ENCODE measurements at places on chromosomes 2 and 18.

- peak; percentile 10 for DNase-seq
These were observed 223.7 kb downstream of the SOX11 start for GRCh38 chr2:5915881-5916310.

DNA sequence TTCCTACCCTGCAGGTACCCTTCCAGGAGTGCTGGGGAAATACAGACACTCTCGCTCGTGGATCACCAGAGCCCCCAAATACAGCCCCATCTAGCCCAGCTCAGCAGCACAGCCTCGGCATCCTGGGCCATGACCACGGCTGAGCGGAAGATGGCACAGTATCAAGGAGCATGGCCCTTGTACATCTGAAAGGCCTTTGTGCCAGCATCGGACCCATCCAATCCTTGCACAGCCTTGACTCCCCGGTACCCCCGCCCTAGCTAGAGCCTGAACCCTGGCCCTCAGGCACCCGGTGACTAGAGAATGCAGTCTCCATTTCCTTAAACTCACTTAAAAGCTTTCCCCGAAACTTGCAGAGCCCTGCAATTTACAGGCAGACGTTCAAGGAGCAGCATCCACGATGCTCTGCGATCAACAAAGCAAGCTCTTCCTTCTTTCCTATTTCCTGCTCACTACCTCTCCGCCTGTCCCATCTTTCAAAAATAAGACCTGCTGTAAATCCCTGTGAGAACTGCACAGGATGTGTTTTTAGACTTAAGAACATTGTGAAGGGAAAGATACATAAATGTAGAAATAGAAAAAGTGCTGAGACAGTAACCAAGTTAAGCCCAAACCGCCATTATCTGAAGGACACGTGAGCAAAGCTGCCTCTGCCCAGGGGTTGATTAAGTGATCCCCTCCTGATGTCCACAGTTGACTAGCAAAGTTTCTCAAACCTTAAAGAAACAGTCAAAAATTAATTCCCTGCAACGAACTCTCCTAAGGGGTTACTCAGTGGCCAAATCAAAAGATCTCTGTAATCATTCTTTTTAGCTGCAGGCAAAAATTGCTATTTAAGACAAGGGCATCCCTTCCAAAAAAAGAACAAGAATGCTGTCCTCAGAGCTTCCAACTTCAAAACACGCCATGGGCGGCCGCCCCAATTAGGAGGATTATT lies 48.5 kb downstream of the ZNF516 start:
- no peak for DNase-seq

- peak; percentile 87 for DNase-seq
These were observed 1.4 kb downstream of the COL3A1 start for GRCh38 chr2:188975497-188976102.

DNA sequence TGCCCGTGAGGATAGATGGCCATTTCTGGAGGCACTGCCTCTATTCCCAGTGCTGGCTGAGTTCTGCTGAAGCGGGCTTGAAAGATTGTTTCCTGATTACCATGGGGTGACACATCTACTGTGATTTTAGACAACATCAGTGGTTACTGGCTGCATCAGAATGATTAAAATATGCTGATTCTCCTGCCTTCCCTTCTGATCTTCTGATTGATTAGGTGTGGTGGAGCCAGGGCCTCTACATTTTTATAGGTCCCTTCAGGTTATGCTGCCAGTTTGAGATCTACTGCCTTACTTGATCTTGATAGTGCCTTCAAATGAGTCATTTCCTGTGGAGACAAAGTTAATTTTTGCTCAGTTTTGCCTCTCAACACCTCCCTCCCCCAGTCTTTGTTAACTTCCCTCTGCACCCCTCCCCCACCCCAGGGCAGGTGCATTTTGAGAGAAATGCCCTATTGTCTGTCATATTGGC lies 31.6 kb upstream of the SNORC start:
- DNase-seq = no peak

GRCh38 chr2:99677814-99678213 lies 188.0 kb upstream of the REV1 start:
- no peak for DNase-seq
